ENCODE measurements at places on chromosomes 3 and 15. TPM values are rescaled to one million over a fixed set of nuclear protein-coding genes. Genes with fewer than 3 reads are reported as not detected.

- no peak for DNase-seq
These were observed 681 bp downstream of the CHMP2B start for GRCh38 chr3:87227835-87228144.

The SEMA3G gene
- not detected for total RNA-seq

The GXYLT2 gene
- total RNA-seq: not detected

The RARB gene
- total RNA-seq: not detected

- no peak for DNase-seq
These were observed 12.7 kb downstream of the TAGLN3 start for GRCh38 chr3:112011376-112011940.

The CTXN2 gene
- total RNA-seq: not detected

The PCLAF gene
- total RNA-seq: 2.0 TPM

The GPR149 gene
- total RNA-seq: not detected

- DNase-seq: no peak
These were observed 4.6 kb upstream of the HLTF start for GRCh38 chr3:149090907-149091306.

GRCh38 chr15:58523634-58524033 lies 91.8 kb downstream of the LIPC start:
- no peak for DNase-seq

- DNase-seq: no peak
These were observed 65.6 kb upstream of the MBNL1 start for GRCh38 chr3:152202976-152203626.

DNA sequence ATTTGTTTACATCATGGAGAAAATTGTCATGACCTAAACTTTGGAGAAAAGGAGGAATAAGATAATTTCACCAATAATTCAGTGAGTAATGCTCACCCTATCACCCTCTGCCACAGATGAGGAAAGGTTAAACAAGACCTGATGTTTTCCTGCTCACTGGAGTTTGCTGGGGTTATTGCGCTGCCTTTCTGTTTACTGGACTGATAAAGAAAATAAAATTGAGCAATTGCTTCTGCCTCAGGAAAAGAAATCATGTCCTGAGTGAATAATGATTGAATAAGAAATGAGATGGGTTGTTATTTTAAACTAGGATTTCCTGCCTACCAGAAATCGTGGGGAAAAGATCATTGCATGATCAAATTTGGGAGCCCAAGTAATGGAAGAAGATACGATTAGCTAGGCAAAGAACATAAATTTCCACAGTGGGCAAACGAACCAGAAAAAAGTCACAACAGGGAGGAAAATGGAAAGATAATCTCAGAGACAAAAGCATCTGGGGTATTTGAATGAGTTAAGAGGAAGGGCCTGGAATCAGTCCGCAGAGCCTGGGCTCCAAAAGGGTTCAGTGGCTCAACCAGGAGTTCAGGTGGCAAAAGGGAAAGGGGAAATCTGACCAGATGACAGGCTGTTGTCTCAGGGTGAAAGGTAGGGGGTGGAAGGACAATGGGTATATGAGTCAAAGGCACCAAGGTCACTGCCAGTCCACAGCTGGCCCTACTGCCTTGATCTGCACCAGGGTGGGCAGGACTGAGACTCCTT lies 146.8 kb downstream of the FAM43A start:
- DNase-seq: no peak

The SPINK8 gene
- not detected for total RNA-seq

- no peak for DNase-seq
These were observed 419.3 kb downstream of the MAGI1 start for GRCh38 chr3:65619451-65619881.

DNA sequence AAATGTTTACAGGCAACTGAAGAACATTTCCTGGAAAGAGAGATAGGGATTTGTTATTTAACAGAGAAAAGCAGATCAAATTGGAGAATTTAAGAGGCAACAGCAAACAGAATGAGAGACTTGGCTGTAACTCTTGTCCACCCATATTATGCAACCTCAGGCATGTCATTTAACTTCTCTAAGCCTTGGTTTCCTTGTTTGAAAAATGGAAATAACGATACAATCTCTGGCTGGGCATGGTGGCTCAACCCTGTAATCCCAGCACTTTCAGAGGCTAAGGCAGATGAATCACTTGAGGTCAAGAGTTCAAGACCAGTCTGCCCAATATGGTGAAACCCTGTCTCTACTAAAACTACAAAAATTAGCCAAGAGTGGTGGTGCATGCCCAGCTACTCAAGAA lies 23.7 kb downstream of the ARRDC4 start:
- DNase-seq: no peak

GRCh38 chr15:57578288-57578900 lies 13.3 kb upstream of the MYZAP start:
- DNase-seq: no peak

- DNase-seq: no peak
These were observed 22.9 kb upstream of the HRH1 start for GRCh38 chr3:11131371-11131770.

- no peak for DNase-seq
These were observed 58.1 kb upstream of the POMGNT2 start for GRCh38 chr3:43163895-43164493.

The SLC22A13 gene
- total RNA-seq: 0.51 TPM

The GP9 gene
- not detected for total RNA-seq

- no peak for DNase-seq
These were observed 4.4 kb downstream of the CMTM6 start for GRCh38 chr3:32498252-32498651.

The IQCH gene
- total RNA-seq: 1.1 TPM

The NOX5 gene
- total RNA-seq: 0.09 TPM

- DNase-seq: no peak
These were observed 50.1 kb downstream of the KLHL25 start for GRCh38 chr15:85744579-85744978.

The FGF7 gene
- total RNA-seq: not detected

- no peak for DNase-seq
These were observed 63.7 kb upstream of the FOXB1 start for GRCh38 chr15:59940456-59940855.

All from activated B cell treated with CpG ODN at 0.5 μM for 24 hours (primary cell).